ENCODE measurements at places on chromosomes 4 and X.
A peak's percentile ranks its signal among the peaks of the same experiment; 100 is the strongest.

DNA sequence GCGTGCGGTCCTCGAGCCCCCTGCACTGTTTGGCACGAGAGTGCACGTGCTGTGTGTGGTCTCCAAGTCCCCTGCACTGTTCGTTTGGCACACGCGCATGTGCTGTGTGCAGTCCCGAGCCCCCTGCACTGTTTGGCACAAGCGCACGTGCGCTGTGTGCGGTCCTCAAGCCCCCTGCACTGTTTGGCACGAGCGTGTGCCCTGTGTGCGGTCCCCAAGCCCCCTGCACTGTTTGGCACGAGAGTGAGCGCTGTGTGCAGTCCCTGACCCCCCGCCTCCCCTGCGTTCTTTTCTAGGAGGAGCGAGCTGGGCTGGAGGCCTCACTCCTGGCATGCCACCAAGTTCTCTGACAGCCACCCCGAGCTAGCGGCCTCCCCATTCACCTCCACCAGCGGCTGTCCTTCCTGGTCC, 76.5 kb upstream of the CLDN34 start:
- no peak for DNase-seq

DNA sequence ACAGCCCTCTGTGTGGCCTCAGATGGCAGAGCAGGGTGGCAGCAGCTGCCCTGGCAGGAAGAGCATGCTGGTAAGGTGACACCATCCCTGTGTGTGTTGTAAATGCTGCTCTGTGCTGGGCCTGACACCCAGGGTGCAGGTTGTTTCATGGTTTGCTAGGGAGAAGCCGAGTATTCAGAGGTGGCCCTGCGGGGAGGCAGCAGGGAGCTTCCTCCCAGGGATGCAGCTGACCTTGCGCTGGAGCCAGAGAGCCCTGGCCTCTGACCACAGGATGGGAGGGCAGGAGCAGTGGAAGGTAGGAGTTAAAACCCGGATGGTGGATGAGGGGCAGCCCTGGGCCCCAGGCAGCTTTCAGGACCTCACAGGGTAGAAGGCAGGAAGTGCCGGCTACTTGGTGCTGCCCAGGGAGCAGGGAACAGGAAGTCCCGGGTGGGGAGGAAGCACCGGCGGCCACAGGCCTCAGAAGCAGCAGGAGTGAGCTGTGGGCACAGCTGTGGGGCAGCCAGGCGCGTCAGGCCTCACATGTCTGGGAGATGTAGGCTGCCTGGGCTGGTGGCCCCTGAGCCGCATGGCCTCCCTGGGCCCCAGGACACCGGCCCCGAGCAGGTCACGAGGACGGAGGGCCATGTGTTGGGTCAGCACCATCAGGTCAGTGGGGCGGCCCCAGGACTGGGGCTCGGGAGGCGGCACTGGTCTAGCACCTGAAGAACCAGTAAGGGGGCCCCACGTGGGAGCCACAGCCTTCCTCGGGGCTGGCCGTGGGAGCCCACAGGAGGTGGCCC, 19.1 kb downstream of the SH3BP2 start:
- peak; percentile 62 for DNase-seq

GRCh38 chr4:75555294-75556164, at the start of gene ODAPH:
TSS of gene ODAPH (plus strand) at chr4:75556066. CDS start at chr4:75556083, 17 bp downstream.
- no peak for DNase-seq

GRCh38 chrX:11531226-11531625, 134.5 kb downstream of the ARHGAP6 start:
- peak; percentile 33 for DNase-seq

DNA sequence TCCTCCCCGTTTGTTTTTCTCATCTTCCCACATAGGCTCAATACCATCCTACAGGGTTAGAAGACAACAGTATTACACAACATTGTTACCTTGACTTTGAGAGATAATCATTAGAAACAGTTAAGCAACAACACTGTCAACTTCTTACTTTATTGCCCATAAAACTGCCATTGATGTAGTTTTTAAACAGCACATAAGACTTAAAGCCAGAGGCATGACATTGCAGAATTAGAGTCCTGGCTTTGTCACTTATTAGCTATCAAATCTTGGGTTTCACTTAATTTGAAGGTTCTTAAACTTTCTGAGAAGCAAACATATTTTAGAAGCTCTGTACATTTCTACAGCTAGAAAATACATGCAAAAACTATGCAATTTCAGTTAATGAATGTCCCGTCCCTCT, 41.8 kb downstream of the EIF4E start:
- no peak for DNase-seq

DNA sequence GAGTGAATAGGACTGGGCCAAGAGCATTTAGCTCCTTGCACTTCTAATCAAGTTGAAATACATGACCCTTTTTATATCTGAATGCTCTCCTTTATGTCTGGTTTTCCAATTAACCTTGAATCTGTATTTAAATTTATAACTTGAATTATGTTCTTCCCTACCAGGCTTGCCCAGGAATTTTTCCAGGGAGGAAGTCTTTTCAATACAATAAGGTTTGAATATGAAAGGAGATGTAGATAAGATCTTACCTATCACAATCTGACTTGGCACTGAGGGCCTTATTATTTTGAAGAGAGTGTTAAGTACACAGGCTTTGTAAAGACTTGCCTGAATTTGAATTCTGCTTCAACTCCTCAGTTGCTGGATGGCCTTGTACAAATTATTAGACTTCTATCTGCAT, 555.7 kb downstream of the PCDH7 start:
- DNase-seq = no peak

DNA sequence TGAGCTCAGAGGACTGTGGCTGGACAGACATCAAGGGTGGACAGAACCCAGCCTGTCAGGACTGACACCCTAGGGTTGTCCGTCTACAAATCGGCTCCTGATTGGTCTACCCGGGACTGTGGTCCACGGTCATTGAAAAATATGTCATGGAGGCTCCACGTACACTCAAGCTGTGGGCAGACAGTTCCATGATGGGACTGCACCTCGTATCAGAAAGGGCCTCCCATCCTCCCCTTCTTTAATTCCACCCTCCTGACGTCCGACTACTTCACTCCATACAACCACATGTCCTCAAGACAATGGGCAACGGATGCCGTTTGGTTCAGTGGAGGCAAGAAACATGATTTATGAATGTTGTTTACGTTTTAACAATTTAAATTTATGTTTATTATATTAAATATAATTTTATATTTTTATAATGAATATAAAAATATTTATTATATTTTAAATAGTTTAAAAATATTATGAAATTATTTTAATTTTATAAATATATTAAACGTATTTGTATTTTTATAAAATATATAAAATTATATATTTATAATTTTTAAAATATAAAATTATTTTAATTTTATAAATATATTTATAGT, 58.0 kb upstream of the SHOX start:
- no peak for DNase-seq

- DNase-seq = no peak
Measured at GRCh38 chr4:2534904-2535375, 1.5 kb upstream of the FAM193A start.

- DNase-seq = no peak
Measured at GRCh38 chrX:50952406-50952805, 41.9 kb downstream of the BMP15 start.

GRCh38 chr4:150381609-150382008, 200.3 kb upstream of the MAB21L2 start:
- peak; percentile 88 for DNase-seq

DNA sequence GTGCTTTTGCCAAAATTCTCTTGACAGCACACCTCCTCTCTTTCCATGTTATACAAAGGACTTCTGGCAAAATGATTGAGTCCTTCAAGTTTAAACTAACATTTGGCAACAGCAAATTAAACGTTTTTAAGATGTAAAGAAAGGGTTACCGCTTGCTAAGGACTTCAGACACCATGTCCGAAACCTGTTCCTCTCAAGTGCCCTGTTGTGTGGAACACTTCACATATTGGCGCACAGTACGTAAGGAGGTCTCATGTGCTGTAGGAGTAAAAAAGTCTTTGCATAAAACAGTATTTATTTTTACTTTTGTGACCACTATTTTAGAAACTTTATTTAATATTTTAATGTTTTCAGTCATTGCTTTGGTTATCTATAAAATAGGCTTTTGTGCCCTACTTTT, 33.7 kb upstream of the HPRT1 start:
- no peak for DNase-seq

GRCh38 chr4:71495454-71495853, 156.6 kb downstream of the SLC4A4 start:
- no peak for DNase-seq

- DNase-seq = no peak
Measured at GRCh38 chrX:40736170-40736505, 796 bp upstream of the MED14 start.

DNA sequence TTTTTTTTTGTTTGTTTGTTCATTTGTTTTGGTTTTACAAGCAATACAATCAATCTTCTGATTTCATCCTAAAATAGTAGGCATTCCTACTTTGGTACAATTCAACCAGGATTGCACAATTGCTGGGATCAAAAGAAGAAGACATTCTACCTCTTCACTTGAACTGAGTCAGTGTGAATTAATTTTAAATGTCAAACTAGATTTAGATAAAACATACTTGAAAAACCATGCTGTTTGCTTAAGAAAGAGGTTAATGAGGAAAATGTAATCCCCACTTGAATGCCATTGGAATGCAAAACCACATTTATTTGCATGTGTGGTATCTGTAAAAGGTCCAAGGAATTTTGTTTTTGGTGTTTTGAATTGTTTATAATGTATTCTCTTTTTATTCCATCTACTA, 40.5 kb downstream of the HAND2 start:
- peak; percentile 82 for DNase-seq

DNA sequence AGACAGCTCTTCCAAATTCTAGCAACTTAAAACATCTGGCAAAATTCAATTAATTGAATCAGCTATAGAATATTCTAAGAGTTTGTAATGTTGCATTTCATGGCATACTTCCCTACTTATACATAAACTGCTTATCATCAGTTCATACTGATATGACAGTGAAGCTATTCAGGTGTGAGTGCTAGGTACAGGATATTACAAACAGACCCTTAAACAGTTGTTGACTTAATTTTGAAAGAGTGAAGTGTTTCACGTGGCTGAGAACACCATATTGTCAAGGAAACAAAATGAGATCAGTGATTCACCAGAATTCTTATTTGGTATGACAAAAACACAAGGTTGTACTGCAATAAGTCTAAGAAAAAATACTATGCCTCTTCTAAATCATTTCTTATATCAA, 27.4 kb downstream of the CENPU start:
- DNase-seq = no peak

GRCh38 chrX:132216806-132217202, 2.4 kb downstream of the RAP2C start:
- DNase-seq = no peak

GRCh38 chr4:174118171-174118570, 165.3 kb downstream of the FBXO8 start:
- DNase-seq = no peak

DNA sequence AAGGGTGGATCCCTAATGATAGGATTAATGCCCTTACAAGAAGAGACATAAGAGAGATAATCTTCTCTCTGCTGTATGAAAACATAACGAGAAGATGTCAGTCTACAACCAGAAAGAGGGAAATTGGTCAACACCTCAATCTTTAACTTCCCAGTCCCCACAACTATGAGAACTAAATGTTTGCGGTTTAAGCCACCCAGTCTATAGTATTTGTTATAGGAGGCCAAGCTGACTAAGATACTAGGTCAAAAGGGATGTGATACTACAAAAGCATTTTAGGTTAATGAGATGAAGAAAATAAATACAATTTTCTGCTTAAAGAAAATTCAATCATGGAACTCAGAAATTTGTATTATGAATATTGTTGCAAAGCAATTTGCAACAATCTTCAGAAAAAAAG, 55.4 kb upstream of the LHFPL1 start:
- no peak for DNase-seq

- DNase-seq = no peak
Measured at GRCh38 chr4:151864068-151864467, 103.3 kb upstream of the GATB start.

GRCh38 chr4:147924604-147925412, 192.9 kb downstream of the ARHGAP10 start:
- peak; percentile 24 for DNase-seq

GRCh38 chr4:74555231-74555630, 110.3 kb downstream of the AREG start:
- no peak for DNase-seq

DNA sequence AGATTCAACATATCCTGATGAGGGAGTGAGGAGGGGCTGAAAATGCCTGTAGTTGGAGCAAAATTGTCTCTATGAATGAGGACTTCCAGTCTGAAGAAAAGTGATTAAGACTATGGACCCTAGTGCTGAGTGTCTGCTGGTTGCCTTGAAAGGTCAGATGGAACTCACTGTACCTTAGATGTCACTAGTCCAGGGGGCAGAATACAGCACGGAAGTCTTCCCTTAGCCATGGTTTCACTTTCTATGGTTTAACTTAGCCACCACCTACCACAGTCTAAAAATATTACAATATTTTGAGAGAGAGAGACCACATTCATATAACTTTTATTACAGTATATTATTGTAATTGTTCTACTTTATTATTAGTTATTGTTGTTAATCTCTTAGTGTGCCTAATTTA, 223.1 kb downstream of the FMR1NB start:
- DNase-seq = no peak
